ENCODE measurements at places on chromosomes 7 and 10.

DNA sequence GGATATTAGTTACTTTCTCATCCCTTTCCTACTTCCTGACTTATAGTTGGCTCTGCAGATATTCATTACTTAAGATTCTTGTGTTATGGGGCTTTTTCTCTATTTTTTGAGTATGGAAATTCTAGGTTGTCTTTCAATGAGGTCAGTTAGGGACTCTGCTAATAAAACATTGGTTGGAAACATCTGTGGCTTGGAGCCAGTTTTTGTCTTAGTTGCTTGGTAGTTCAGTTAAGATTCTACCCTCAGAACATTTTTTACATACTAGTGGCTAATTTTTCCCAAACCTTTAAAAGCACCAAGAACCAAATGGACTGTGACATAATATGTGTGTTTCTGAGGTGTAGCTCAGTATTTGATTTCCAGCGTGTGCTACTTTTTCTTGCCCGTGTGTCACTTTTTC, 305.6 kb upstream of the FZD1 start:
- peak; percentile 81 for DNase-seq

DNA sequence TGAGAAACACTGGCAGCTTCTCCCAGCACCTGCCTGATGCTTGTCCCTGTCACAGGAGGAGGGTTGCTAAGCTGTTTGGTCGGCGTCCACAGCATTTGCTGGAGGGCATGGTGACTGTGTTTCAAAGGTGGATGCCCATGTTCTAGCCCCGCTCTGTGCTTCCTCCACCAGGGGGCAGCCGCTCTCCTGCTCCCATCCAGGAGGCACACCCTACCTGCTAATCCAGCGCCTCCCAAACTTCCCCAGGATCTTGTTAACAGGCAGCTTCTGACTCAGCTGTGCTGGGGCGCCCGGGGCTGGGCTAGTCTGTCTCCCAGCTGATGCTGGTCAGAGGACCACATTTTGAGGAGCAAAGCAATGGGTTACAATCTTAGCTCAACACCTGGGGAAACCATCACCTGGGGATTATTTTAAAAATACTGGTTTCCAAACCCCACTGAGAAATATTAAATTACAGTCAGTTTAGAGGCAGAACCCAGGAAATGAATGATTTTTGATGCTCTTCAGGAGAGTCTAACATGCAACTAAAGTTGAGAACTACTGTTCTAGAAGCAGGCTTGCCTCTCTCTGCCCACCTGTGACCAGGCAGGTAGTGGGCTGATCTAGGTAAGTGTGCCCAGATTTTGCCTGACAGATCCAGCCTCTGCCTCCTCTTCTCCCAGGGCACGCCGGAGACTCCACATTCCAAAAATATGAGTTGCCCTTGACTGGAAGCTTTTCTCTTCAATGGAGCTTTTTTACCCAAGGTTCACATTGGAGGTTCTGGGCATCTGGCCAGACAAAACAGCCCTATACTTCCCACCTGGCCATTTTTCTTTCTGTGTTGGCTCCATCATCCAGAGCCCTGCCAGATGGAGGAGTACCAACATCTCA, 92.7 kb upstream of the GPR26 start:
- DNase-seq = peak; percentile 11

DNA sequence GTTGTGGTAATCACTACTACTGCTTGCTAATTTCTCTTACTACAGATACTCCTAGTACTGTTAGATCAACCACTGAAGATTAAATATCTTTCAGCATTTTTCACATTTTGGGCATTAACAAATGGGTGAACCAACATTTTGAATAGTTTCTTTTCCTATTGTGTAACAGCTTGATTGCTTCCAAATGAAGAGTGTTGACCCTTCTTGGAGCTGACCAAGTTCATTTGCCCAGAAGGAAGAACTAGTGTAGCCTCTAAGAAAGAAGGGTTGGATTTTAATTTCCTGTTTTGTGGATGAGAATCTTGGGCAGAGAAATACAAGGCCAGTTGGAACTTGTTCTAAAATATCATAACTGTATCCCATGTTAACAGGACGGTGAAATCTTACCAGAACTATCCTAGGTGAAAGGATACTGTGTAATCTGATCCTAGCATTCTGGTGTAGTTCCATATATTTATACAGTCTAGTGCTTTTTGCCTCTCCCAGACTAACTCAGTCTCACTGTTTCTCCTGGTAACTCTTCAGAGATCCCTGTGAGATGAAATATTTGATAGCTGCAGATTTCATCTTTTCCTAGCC, 37.3 kb downstream of the SND1 start:
- DNase-seq = no peak

DNA sequence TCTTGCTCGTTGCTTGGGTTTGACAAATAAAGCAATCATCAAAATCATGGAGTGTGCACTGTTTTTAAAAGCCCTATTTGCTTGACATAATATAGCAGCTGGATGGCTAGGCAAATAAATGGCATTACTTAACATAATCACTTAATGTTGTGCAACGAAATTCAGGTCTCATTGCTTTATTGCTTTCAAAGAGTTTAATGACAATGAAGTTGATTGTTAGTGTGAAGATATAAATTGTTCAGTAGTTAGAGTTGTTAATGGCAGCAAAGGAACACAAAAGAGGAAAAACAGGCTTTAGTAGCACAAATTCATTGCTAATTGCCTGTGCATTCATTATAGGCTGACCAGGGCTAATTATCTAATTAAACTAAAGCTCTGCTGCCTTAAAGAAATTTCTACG, 7.6 kb upstream of the ADO start:
- no peak for DNase-seq

DNA sequence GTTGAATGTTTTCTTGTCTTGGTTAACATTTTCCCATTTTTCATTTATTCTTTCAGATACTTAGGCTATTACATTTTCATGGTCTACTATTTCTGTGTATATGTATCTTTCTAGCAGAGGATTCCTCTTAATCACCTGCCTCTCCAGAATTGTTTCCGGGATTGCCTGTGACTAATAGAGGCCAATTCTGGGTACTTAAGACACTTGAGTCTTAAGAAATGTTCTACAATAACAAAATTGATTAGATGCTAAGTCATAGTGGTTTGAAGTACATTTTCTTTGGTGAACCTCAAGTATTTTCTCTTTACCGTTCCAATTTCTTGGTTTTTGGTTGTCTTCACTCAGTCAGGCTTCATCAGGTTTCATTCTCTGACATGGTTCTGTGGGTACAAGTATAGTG, 26.4 kb downstream of the BBS9 start:
- DNase-seq = peak; percentile 89

DNA sequence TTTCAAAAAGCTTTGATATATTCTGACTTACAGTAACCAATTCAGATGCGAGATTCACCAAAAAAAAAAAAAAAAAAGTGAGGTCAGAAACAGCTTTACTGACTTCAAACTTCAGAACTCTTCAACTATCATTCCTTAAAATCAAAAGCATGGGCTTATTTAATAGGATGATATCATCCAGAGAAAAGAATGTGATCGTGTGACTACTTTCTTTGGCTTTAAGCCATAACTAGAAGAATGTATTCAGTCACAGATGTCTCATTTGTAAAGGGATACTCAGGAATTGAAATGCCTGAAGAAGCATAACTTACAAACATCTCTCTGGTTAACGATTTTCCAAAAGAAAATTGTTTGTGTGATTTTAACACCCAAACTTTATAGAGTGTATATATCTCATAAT, 11.5 kb downstream of the TPK1 start:
- DNase-seq = peak; percentile 76

- no peak for DNase-seq
These were observed 184.3 kb downstream of the KIAA1217 start for GRCh38 chr10:24393201-24393600.

- DNase-seq = no peak
These were observed 164.1 kb upstream of the HPS1 start for GRCh38 chr10:98610836-98611235.

GRCh38 chr10:34814223-34814912, 728 bp downstream of the PARD3 start:
- DNase-seq = no peak

- DNase-seq = peak; percentile 32
These were observed 296.1 kb downstream of the CDK14 start for GRCh38 chr7:90892213-90892612.

- peak; percentile 26 for DNase-seq
These were observed 259.0 kb downstream of the CXCL12 start for GRCh38 chr10:44125879-44126278.

GRCh38 chr10:111648046-111648445, 535.5 kb downstream of the GPAM start:
- peak; percentile 72 for DNase-seq

GRCh38 chr7:80584778-80585177, 53.7 kb upstream of the CD36 start:
- peak; percentile 78 for DNase-seq

DNA sequence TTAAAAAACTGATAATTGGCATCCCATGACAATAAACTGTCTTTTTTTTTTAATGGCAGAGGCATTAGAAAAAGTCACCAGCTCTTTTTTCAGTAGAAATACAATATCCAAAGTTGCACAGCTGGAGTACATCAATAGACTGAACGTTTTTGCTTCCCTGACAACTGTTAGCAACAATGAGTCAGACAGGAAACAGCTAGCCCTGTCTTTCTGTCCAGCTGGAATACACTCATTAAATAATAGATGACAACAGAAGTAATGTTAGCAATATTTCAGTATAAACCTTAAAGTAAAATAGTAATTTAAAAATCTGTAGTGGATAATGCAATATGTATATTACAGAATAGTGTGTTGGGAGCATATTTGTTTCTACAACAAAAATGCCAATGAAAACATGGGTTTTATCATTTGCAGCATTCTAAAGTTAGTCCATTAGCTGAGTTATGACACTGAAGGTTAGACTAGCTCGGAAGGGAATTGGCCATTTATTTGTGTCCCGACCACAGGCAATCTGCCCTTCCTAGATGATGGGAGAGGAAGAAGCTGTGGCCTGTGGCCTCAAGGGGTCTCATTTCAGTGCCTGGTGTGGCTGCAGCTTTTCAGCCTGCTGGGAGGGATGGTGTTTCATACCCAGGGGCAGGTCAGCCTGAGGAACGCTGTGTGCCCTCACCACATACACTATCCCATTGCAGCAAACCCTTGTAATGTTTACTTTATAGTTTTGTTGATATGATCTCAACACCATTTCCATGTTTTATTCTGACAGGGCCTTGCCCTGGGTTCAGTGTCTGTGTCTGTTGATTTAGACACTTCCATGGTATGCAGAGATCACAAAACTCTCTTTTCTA, 173.3 kb downstream of the SLC16A9 start:
- peak; percentile 92 for DNase-seq

GRCh38 chr10:49769692-49770091, 7.6 kb upstream of the OGDHL start:
- no peak for DNase-seq

GRCh38 chr10:18140149-18140956, at the start of gene CACNB2:
CACNB2 (plus strand) TSS chr10:18140424.
- no peak for DNase-seq

DNA sequence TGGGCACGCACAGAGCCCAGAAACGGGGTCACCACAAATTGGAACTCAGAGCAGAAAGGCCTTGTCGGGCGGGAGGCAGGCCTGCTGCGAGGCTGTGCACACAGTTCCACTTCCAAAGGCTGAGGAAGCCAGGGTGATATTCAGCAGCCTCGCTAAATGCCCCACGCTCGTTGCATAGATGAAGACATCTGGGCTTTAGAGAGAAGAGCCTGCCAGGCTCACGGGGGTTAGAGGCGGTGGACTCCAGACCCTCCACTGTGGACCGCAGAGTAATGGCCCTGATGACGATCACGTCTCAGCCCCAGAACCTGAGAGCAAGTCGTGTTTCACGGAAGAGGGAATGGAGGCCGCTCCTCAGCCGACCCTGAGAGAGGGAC, 104.2 kb downstream of the DNAJB6 start:
- DNase-seq = no peak

- DNase-seq = no peak
These were observed 157.1 kb downstream of the PIP4K2A start for GRCh38 chr10:22557321-22557720.

DNA sequence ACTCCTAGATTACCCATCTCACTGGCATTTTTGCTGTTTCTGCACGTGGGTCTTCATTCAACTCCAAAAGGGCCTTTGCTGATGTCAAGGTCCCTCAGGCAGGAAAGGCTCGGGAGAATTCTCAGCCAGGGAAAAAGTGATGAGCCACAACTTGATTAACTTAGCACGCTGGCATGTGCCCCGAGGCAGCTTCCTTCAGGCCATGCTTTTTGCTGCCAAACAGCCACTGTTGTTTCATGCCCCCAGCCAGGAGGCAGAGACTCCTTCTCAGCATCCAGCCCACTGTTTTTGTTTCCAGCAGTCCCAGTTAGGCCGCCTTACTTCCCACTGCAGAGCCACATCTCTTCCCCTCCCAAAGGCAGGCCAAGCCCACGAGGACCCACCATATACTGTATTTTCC, 266.5 kb upstream of the YAE1 start:
- DNase-seq = no peak

- DNase-seq = no peak
These were observed 24.7 kb downstream of the VIPR2 start for GRCh38 chr7:159119851-159120539.

DNA sequence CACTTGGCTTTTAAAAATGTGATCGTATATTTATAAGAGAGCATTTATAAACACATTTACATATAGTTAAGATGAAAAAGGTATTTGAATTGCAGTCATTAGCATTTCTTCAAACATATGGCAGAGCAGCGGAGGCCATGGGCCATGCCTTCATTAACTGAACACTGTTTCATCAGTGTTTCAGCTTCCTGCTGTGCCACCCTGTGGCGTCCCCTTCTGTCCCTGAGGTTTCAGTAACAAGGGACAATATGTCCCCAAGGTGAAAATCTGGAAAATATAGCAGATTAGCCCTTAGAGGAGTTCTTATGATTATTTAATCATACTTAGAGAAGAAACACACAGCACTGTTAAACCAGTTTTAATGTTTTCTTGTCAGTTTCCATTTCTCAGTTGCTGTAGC, 577.8 kb downstream of the ETV1 start:
- DNase-seq = no peak

- no peak for DNase-seq
These were observed 8.8 kb downstream of the CDHR3 start for GRCh38 chr7:105971845-105972244.

GRCh38 chr10:75651417-75651816, 220.0 kb downstream of the LRMDA start:
- DNase-seq = peak; percentile 2

DNA sequence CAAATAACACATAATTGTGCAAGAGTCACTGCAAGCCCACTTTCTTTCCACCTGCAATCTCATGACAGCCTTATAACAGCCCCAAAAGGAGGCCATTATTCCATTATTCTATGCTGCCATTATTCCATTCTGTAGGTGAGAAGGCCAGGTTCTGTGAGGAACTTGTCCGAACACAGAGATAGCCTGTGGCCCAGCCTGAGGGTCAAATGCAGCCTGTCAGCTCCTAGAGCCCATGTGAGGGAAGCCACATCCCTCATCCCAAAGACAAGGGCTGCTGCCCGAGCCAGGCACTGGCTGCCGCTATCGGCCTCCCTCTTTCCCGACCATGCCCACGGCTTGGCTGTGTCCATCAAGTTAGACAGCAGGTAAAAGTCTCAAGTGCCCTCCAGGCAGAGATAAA, 24.1 kb upstream of the C10orf71 start:
- no peak for DNase-seq

GRCh38 chr7:82050792-82051191, 280.9 kb upstream of the HGF start:
- peak; percentile 67 for DNase-seq

GRCh38 chr10:102870221-102870620, 951 bp downstream of the AS3MT start:
- DNase-seq = no peak

Data from LHCN-M2 (cell line).